Activated naive CD8-positive, alpha-beta T cell treated with anti-CD3 and anti-CD28 coated beads, Interleukin-2, amount 10 ng/mL, durations not matched to agents 7 days and 5 days (primary cell): ENCODE measurements at places on chromosomes 12 and 14. TPM values are rescaled to one million over a fixed set of nuclear protein-coding genes. Genes with fewer than 3 reads are reported as not detected.

- DNase-seq = no peak
Observed at GRCh38 chr12:98154850-98155249, 360.5 kb upstream of the TMPO start.

DNA sequence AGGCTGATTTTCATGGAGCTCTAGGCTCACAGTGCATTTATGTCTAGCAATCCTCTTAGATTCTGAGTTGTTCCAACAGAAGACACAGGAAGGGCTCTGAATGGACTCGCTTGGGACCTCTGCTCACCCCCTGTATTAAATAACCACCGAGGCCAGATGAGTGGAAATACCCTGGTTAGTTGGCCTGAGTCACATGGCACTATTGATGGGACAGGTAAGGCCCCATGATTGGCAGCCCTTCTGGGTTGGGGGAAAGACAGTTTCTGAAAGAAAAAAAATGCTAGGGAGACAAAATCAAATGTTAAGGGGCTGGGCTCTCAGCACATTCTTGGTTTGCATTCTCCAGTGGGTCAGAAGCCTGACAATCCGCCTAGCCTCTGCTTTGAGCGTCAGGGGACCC is 14.8 kb downstream of the DGLUCY start:
- DNase-seq = no peak

Gene APOF
- not detected for total RNA-seq

- no peak for DNase-seq
Observed at GRCh38 chr12:53752192-53752601, 418 bp upstream of the CISTR start.

GRCh38 chr14:29227631-29228030 is 461.0 kb downstream of the FOXG1 start:
- no peak for DNase-seq

DNA sequence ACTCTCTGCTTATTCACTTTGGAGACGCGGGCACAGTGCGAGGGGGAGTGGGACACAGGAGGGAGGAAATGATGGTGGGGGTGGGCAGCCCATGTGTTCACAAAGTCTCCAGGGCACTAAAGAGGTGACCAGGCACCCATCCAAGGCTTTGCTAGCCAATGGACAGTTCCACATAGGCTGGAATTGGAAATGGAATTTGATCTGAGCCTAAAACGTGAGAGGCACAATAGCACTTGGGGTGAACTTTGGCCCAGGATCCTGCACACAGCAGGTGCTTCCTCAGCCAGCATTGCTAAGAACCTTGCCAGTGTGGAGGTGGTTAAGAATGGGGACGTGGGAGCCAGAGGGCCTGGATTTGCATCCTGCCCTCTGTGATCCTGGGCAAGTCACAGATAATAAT is 193.8 kb downstream of the CHST11 start:
- DNase-seq = no peak

Gene KCNJ8
- total RNA-seq = not detected

- DNase-seq = no peak
Observed at GRCh38 chr12:123479442-123480180, 21.7 kb downstream of the SNRNP35 start.

DNA sequence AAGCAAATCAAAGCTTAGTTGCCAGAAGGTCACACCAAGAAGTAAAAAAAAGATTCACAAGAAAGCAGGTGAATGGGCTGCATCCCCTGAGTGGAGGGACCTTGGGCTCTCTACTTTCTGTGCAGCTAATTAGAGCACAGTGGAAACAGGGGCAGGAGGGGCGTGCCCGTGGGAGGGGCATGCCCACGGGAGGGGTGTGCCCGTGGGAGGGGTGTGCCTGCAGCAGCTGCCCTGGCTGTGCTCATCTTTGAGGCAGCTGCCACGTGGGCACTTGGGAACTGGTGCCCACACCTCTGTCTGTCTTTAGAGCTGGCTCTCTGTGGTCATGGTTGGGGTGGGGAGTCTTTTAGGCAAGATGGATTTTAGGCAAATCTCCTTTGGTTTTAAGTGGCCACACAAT is 60.0 kb downstream of the EML1 start:
- DNase-seq = no peak

Gene CCDC59
- total RNA-seq = 55.0 TPM

Gene TAS2R42
- not detected for total RNA-seq

- no peak for DNase-seq
Observed at GRCh38 chr12:124277394-124278241, 17.3 kb upstream of the RFLNA start.

GRCh38 chr14:61631045-61631687 is 64.1 kb upstream of the HIF1A start:
- DNase-seq = no peak

- DNase-seq = no peak
Observed at GRCh38 chr12:46560089-46560488, 187.5 kb upstream of the SLC38A2 start.

- no peak for DNase-seq
Observed at GRCh38 chr14:91065266-91065665, 4.8 kb upstream of the RPS6KA5 start.

Gene KRT5
- total RNA-seq = not detected

Gene CIROP
- not detected for total RNA-seq

- no peak for DNase-seq
Observed at GRCh38 chr12:132030367-132031038, 80.8 kb downstream of the EP400 start.

- DNase-seq = no peak
Observed at GRCh38 chr14:85907536-85907935, 377.6 kb downstream of the FLRT2 start.

DNA sequence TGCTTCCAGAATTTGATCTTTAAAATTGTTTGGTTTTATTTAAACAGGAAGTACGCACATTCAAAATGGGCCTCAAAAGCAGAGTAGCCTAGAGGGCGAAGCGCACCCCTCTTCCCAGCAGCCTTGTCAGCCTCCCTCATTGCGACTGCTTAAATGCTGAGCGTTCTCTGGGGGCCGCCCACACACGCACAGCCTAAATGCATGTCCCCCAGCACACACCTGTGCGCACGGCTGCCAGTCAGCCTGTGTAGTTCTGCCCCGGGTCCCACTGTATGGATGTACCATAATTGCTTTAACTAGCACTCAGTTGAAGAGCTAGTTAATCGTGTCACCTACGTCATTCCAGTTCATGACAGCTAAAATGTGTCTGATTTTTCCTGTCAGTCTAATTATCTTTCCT is 79.3 kb downstream of the TESC start:
- no peak for DNase-seq

GRCh38 chr14:30227436-30227835 is 299.8 kb upstream of the PRKD1 start:
- DNase-seq = no peak

- DNase-seq = no peak
Observed at GRCh38 chr12:56775638-56776037, 12.5 kb downstream of the HSD17B6 start.

Gene RNASE2
- total RNA-seq = not detected

DNA sequence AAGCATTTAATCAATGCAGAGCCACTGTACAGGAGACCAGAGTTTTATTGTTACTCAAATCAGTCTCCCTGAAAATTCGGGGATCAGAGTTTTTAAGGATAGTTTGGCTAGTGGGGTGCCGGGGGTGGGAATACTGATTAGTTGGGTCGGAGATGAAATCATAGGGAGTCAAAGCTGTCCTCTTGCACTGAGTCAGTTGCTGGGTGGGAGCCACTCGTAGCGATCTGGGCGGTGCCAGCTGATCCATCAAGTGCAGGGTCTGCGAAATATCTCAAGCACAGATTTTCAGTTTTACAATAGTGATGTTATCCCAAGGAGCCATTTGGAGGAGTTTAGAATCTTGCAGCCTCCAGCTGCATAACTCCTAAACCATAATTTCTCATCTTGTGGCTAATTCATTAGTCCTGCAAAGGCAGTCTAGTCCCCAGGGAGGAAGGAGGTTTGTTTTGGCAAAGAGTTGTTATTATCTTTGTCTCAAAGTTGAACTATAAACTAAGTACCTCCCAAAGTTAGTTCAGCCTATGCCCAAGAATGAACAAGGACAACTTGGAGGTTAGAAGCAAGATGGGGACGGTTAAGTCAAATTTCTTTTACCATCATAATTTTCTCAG is 169.4 kb upstream of the PLEKHG7 start:
- no peak for DNase-seq

GRCh38 chr14:23722675-23723074 is 86.5 kb downstream of the DHRS2 start:
- DNase-seq = no peak

GRCh38 chr14:83863042-83863774 is 1666.7 kb upstream of the FLRT2 start:
- DNase-seq = no peak

Gene SLCO1C1
- total RNA-seq = not detected

DNA sequence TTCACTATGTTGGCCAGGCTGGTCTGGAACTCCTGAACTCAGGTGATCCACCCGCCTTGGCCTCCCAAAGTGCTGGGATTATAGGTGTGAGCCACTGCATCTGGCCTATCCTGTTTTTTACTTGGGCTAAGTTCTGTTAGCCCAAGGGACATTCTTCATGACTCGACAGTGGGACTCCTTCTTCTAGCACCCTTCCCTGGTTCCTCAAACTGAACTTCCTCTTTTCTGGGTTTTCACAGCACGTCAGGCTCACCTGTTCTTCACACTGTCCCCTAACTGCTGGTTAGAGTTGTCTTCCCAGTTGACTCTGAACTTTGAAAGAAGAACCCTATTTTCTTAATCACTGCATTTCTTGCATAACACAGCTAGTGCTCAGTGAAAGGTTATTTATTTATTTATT is 22.5 kb downstream of the CABP1 start:
- no peak for DNase-seq

Gene KRT78
- not detected for total RNA-seq

Gene HHIPL1
- 0.17 TPM for total RNA-seq

DNA sequence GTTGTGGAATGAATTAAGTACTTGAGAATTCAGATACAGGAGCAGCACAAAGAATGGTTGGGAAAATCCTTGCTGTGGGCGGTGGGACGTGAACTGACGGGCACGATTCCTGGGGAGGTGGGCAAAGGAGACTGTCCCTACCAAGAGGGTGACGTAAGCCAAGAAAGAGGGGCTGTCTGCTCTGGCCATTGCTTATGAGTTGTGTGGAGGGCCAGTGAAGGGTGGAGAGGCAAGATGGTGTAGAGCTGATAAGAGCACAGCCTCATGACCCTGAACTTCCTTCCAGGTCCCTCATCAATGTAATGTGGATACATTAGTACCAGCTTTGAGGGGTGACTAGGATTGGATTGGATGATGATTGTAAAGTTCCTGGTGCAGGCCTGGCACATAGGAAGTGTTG is 50.2 kb downstream of the WDR20 start:
- DNase-seq = no peak
